ENCODE measurements at places on chromosomes 12 and 14.

DNA sequence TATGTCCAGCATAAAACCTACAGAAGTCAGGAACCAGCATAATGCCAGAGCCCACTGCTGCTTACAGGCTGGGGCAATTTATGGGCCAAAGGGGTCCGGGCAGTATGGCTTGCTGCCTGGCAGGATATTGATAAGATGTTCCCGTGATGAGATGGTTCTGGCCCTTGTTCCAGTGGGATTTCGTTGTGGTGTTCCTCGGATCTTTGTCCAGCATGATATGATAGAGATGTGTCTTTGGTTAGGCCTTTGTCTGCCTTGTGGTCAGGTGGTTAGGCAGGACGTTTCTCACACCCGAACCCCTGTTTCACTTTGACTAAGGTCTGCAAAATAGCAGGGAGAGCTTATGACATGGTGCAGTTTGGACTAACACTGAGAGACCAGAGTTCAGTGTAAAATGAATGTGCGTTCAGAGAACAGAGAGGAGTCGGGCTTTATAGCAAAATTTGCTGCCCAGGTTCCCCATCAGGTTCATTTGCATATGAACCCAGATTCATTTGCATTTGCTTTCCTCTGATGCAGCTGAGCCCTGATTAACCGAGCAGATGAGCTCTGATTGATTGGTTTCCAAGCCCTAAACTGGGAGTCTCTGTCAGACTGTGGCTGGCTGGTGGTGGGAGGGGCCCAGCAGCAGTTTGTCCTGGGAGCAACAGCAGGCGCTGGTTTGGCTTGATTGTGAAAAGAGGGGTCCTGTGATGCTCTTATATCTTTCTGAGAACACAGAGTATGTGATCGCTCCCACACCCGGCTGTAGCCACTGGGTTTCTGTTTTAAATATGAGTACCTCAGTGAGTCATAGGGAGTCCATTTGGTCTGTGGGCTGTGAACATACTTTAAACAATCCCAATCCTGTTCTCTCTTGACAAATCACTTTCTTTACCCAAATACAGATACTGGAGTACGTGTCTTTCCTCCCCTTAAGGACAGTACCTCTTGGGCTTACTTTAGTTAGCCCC is 156.3 kb upstream of the PZP start:
- no peak for DNase-seq

DNA sequence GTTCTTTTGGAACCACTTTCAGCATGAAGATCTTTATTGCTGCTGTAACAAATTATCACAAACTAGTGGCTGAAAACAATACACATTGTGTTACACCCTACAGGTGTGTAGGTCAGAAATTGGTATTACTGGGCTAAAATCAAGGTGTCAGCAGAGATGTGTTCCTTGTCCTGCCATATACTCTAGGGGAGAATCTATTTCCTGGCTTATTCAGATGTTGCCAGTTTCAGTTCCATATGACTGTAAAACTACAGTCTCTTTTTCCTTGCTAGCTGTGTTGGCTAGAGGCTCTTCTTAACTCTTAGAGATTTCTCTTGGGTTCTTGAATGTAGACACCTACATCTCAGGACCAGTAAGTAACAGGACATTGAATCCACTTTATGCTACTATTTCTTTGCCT is 215.6 kb upstream of the PPFIA2 start:
- DNase-seq, result no peak

- DNase-seq, result no peak
Observed at GRCh38 chr12:51028813-51029150, 2.6 kb upstream of the SLC11A2 start.

GRCh38 chr14:104865631-104866441 is 768 bp downstream of the CEP170B start:
- DNase-seq, result peak; percentile 78

- DNase-seq, result peak; percentile 35
Observed at GRCh38 chr12:96985515-96986362, 78.7 kb downstream of the NEDD1 start.

- peak; percentile 67 for DNase-seq
Observed at GRCh38 chr14:81211844-81212243, 8.9 kb downstream of the GTF2A1 start.

GRCh38 chr12:59113831-59114615 is 193.7 kb upstream of the LRIG3 start:
- DNase-seq, result peak; percentile 94

- no peak for DNase-seq
Observed at GRCh38 chr12:14126692-14127091, 145.3 kb upstream of the GRIN2B start.

DNA sequence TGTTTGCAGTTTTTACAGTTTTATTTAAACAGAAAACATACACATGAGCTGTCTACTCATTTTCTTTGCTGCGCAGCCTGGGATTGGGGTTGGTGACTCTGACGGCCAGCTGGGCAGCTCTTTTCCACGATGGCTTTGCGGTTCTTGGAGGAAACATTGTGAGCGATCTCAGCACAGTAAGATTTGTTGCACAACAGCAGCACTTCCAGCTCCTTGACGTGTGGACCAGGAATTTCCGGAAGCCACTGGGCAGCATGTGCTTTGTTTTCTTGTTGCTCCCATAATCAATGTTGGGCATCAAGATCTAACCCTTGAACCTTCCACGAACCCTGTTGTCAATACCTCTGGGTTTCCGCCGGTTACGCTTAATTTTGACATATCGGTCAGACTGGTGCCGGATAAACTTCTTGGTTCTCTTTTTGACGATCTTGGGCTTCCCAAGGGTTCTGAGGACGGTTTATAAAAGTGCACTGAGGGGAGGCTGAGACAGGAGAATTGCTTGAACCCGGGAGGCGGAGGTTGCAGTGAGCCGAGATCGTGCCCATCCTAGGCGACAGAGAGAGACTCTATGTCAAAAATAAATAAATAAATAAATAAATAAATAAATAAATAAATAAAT is 21.8 kb downstream of the FKBP11 start:
- no peak for DNase-seq

GRCh38 chr12:69438539-69438938 is 31.6 kb upstream of the FRS2 start:
- no peak for DNase-seq

- no peak for DNase-seq
Observed at GRCh38 chr12:4164188-4164558, 109.4 kb upstream of the CCND2 start.

GRCh38 chr14:68511129-68512047 is 281.5 kb downstream of the ZFP36L1 start:
- DNase-seq, result peak; percentile 36

DNA sequence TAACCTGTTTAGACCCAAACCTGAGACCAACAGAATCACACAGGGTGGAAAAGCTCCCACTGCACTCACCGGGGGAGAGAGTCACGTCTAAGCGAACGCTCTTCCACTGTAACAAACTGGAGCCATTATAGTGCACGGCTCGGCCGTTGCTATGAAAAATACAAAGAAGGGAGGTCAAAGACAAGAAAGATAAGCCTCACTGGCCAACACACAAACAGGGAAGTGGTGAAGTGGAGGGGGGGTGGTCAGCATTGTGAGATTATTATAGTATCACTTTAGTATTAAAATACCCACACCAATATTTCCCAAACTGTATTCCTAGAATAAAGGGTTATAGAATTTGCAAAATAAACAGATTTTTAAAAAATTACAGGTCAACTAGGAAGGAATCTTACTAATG is 90.9 kb downstream of the TRAFD1 start:
- no peak for DNase-seq

DNA sequence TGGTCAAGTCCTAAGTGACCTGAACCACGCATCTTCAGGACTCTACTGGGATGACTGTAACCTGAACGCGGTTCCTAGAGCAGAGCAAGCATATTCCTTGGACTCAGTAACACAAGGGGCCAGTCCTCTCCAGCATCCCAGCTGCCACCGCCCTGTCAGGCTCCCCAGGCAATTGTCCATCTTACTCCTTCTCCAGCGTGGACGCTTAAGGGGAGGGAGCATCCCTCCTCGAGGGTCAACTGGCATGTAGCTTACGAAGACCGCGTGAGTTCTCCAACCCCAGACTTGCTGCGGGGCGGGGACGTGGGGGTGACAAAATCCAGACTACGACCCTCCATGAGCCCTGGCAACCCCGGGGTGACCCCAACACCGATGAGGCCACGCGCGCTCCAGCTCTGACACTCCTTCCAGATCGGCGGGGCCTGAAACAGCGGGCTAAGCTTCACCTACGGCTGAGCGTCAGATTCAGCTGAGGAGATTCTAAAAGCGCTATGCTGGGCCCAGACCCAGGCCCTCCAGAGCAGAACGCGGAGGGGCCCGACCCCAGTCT is 846 bp upstream of the MTHFD1 start:
- no peak for DNase-seq

DNA sequence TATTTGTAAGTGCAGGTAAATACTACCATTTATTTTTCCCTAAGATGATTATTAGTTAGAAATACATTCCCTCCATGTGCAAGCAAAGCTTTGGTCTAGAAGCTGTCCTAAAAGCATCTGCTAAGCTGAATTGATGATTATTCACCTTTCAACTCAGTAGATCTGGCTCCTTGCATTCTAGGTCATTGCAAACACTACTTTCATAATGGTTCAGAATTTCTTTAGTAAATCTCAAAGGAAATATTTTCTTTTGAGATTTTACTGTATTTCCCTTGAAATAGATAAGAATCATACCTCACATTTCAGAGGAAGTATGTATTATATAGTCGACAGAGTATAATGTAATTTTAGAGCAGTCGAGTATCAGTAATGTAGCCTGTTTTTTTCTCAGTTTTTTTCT is 2.4 kb downstream of the ETNK1 start:
- DNase-seq, result no peak

DNA sequence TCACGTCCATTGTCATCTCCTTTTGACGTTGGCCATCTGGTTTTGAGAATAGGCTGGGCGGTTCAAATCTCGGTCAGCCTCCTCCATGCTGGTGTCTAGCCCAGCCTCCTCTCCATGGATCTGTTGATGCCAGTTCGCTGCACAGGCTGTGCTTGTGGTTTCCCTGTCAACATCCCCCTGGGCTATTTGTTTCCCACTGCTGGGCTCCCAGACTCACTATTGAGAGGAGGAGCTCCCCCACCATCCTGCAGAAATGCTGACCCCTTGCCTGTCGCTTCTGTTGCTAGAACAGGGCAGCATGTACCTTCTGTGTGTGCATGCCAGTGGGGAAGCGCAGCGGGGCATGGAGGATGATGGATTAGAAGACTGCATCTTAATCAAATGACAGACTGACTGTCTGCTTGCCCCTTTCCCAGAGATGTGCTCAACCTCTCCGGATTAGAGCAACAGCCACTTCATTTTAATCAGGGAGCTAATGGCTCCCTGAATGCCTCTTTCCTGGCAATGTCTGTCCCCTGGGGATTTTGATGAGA is 170.5 kb downstream of the TSPAN9 start:
- no peak for DNase-seq
